ENCODE measurements at places on chromosomes 11 and 22. TPM values are rescaled to one million over a fixed set of nuclear protein-coding genes. Genes with fewer than 3 reads are reported as not detected.
A peak's percentile ranks its signal among the peaks of the same experiment; 100 is the strongest.

DNA sequence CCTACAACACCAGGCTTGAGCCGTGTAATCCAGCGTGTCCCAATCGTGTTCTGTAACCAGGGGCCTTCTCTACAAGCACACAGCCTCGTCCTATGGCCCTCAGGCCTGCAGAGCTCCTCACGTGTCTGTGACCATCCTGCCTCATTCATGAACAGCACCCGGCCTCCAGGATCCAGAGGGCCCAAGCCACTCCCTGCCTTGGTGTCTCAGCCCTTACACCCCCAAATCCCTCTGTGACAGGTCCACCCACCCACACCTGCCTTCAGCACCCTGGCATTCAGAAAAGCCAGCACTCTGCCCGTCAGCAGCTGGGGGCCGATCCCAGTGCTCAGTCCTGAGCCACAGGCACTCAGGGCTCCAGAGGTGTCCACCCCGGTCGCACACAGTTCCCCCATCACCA, 5.8 kb downstream of the TSSK2 start:
- H3K27me3 ChIP-seq = no peaks in the 10 kb centered on the region
- H3K27ac ChIP-seq = no peak overlapping the region
- H3K36me3 ChIP-seq = peaks cover 37% of the 10 kb centered on the region
- H3K4me1 ChIP-seq = no peaks in the 10 kb centered on the region

GRCh38 chr11:9755561-9756185, 91.8 kb downstream of the SWAP70 start:
- DNase-seq = no peak
- no peaks in the 10 kb centered on the region for H3K27me3 ChIP-seq
- peaks cover under 1% of the 10 kb centered on the region for H3K36me3 ChIP-seq
- H3K4me1 ChIP-seq = no peaks in the 10 kb centered on the region
- no peak overlapping the region for H3K4me3 ChIP-seq

GRCh38 chr11:33160587-33160986, 693 bp downstream of the CSTF3 start:
- H3K4me3 ChIP-seq = peak overlapping the region; percentile 98
- H3K27ac ChIP-seq = no peak overlapping the region
- peaks cover 3% of the 10 kb centered on the region for H3K4me1 ChIP-seq

- no peak overlapping the region for H3K4me3 ChIP-seq
- H3K36me3 ChIP-seq = no peaks in the 10 kb centered on the region
- H3K4me1 ChIP-seq = no peaks in the 10 kb centered on the region
- DNase-seq = no peak
Measured at GRCh38 chr11:113896156-113896879, 8.3 kb upstream of the HTR3B start.

DNA sequence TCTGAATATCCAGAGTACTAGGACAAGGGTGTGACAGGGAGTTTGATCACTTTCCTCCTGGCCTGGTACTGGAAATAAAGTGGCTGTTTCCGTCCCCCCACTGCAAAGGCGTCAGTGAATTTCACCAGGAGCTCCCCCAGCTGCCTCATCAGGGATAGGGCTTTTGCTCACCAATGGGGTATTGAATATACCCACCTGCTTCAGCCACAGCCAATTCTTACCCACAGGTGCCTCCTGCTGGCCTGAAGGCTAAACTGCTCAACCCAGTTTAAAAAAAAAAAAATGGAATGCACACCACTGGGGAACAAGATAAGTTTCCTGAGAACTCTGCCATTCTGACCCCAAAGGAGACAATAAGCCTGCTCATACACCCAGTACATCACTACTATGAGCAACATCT, 65.3 kb upstream of the MS4A8 start:
- H3K27me3 ChIP-seq = no peaks in the 10 kb centered on the region
- H3K4me1 ChIP-seq = no peaks in the 10 kb centered on the region
- DNase-seq = no peak
- no peaks in the 10 kb centered on the region for H3K36me3 ChIP-seq
- no peak overlapping the region for H3K27ac ChIP-seq
- no peak overlapping the region for H3K4me3 ChIP-seq

Gene UPB1
- 1.0 TPM for total RNA-seq

Gene LARGE2
- 13.1 TPM for total RNA-seq

All from kidney (tissue), 22 donors.